ENCODE measurements at places on chromosomes 2 and 18.

DNA sequence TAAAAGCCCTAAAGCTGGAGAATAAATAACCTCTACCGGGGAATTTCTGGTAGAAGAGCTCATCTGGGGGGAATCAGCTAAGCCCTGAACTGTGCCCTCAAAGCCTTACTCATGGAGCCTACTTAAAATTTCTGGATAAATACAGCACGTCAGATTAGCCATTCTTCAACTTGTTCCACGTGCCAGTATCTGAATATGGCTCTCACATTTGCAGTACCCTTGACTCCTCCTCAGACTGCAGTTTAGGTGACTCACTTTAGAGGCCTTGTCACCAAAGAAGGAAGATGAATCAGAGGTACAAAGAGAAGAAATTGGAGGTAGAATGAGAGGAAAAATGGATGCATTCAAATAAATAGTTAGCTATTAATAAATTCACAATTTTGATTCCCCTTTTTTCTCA, 34.6 kb upstream of the POTEC start:
- no peak overlapping the region for H3K4me3 ChIP-seq
- no peaks in the 10 kb centered on the region for H3K4me1 ChIP-seq
- no peaks in the 10 kb centered on the region for H3K36me3 ChIP-seq
- H3K27me3 ChIP-seq, result no peaks in the 10 kb centered on the region
- no peak for DNase-seq

DNA sequence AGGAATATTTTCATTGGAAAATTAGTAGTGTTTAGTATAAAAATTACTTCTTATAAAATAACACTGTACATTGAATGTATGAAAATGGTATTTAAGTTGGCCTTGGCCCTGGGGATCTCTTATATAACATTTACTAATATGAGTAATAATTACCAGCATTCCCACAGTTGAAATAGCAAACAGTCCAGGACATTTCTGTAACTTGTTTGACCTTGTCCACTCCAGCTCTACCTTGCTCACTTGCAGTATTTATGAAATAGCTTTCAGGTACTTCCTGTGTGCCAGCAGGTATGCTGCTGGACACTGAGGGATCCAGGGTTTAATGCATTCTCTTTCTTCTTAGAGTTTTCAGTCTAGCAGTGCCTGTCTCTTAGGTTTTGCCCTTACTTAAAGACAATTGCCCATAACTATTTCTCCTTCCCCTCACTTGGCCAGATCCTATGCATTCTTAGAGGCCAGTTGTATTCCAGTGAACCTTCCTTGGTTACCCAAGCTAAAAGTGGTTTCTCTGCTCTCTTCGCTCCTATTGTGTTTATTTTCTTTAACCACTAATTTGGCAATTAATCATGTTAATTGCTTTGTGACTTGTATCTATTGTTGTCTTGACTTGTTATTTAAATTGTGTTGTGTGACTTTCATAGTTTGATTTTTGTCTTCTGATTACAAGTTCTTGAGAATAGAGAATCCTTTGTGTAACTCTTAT, 25.9 kb downstream of the BABAM2 start:
- DNase-seq, result no peak
- H3K4me1 ChIP-seq, result peaks cover 6% of the 10 kb centered on the region
- no peaks in the 10 kb centered on the region for H3K36me3 ChIP-seq
- H3K27ac ChIP-seq, result no peak overlapping the region

GRCh38 chr18:65942854-65943253, 192.0 kb downstream of the CDH7 start:
- H3K27me3 ChIP-seq, result no peaks in the 10 kb centered on the region
- no peak overlapping the region for H3K27ac ChIP-seq
- no peaks in the 10 kb centered on the region for H3K4me1 ChIP-seq
- no peak overlapping the region for H3K4me3 ChIP-seq

DNA sequence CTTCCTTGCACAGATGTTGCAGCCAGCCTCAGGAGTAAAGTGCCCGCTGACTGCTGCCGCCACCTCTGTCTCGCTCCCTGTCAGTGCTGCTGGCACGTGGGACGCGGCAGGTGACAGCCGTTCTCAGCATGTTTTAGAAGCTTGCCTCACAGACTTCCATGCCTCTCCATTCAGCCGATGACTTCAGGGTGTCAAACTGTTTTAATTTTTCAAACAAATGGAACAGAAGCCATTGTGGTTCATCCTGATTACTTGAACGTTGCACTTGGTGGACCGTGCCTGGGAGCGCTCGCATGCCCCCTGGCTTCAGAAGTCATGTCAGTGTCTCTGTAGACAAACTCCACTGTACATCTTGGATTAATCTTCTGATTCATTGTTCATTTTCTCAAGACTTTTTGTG, 62.7 kb upstream of the EML6 start:
- no peak overlapping the region for H3K4me3 ChIP-seq
- peaks cover 60% of the 10 kb centered on the region for H3K36me3 ChIP-seq
- DNase-seq, result no peak
- H3K27me3 ChIP-seq, result no peaks in the 10 kb centered on the region

GRCh38 chr2:73069041-73069854, 2.3 kb downstream of the SFXN5 start:
- H3K27me3 ChIP-seq, result no peaks in the 10 kb centered on the region
- peak overlapping the region; percentile 91 for H3K4me3 ChIP-seq
- no peak for DNase-seq
- H3K27ac ChIP-seq, result no peak overlapping the region
- H3K4me1 ChIP-seq, result peaks cover 10% of the 10 kb centered on the region

DNA sequence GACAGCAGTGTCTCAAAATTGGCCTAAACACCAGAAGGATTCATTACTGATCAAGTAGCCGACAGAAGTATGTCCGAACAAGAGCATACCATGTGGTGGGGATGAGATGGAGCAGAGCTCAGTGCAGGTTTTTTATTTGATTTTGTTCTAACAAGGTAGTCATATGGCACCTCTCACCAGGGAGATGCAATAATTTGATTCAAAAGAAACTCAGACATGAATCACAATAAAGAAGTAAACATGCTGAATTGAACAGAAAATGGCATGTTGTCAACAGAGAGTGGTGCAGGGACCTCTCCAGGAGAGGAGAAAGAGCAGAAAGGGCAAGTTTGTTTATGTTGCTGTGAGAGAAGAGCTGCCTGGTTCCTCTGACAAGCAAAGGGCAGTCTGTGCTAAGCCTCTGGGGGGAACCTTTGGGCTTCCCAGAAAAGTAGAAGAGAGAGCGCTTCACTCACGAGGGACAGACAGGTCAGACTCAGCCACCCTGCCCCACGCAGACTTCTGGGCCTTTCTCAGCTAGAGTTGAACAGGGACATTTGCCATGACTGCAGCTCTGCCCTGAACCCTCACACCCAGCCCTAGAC, 351.3 kb upstream of the RAB12 start:
- no peaks in the 10 kb centered on the region for H3K36me3 ChIP-seq
- DNase-seq, result no peak
- no peak overlapping the region for H3K4me3 ChIP-seq
- no peaks in the 10 kb centered on the region for H3K4me1 ChIP-seq

DNA sequence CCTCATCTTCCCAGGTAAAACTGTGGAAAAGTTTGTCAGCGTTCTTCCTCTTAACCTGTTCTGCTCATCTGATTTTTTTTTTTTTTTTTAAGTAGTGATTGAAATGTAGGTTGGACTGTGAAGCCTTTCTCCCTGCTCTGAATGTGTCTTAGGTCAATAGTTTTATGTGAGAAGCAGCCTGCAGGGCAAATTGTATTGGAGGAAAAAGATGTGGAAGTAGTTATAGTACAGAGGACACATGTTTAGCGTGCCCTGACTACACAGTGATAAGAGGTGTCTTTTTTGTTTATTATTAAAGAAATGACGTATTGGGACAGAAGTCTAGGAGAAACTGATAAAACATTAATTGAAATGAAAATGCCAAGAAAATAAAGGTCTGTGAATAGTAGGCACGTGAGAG, 1.5 kb downstream of the MTA3 start:
- H3K4me3 ChIP-seq, result peak overlapping the region; percentile 99
- H3K36me3 ChIP-seq, result peaks cover 7% of the 10 kb centered on the region
- no peaks in the 10 kb centered on the region for H3K27me3 ChIP-seq
- DNase-seq, result no peak

DNA sequence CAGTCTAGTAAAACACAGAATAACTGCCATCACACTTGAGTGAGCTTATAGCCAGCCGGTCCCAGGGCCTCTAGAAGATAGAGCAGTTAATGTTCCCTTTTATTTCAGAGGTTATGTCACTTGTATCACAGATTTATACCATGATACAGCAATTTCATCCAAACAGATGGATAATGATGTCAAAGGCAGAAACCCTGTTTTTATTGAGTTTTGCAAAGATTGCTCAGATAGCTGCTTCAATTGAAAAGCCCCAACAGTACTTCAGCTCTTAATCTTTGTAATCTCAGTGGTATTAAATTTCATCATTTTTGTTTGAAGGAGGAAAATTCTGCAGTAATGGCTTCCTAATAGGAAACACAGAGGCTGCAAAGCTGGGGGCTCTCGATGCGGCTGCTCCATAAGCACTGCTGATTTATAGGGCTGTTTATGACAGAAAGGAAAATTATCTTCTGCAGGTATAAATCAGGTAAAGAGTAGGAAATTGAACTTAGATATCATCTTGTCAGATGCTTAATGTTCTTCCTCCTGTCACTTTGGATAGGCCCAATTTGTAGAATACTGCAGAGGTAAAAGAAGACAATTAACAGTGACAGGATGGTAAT, 112.3 kb downstream of the LNPK start:
- H3K4me3 ChIP-seq, result no peak overlapping the region
- H3K27ac ChIP-seq, result no peak overlapping the region
- H3K4me1 ChIP-seq, result no peaks in the 10 kb centered on the region
- no peak for DNase-seq

DNA sequence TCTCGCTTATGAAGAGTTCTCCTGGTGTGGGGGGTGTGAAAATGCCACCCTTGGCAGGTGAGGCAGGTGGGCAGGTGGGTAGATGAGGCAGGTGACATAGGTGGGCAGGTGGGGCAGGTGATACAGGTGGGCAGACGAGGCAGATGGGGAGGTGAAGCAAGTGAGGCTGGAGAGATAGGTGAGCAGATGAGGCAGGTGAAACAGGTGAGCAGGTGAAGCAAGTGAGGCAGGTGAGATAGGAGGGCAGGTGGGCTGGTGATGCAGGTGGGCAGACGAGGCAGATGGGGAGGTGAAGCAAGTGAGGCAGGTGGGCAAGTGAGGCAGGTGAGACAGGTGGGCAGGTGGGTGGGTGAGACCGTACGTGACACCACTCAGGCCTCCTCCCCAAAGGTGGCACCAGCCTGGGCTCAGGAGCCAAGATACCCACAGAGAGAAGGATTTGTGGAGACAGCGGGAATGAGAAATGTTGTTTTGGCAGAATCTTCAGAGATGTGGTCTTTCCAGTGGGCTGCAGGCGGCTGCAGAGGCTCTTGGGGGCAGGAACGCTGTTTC, 232.3 kb upstream of the MYT1L start:
- H3K27ac ChIP-seq, result no peak overlapping the region
- no peaks in the 10 kb centered on the region for H3K4me1 ChIP-seq
- no peak overlapping the region for H3K4me3 ChIP-seq
- H3K27me3 ChIP-seq, result no peaks in the 10 kb centered on the region
- DNase-seq, result no peak
- H3K36me3 ChIP-seq, result no peaks in the 10 kb centered on the region

DNA sequence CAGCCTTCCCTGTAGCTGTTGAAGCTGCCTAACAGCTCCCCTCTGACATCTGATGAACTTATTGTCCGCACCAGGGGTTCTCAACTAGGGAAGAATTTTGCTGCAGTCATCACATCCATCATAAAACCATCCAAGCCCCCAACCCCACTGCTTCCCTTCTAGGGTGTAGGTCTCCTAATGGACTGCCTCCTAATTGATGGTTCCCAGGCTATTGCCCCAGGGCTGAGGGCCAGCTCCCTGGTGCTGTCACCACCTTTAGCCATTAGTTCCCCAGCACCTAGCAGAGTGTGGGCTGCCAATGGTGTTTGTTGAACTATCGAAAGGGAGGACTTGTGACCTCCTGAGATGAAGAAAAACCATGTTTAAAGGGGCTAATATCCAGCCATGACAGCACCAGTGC, 125.9 kb downstream of the NCKAP5 start:
- H3K36me3 ChIP-seq, result no peaks in the 10 kb centered on the region
- H3K27me3 ChIP-seq, result no peaks in the 10 kb centered on the region
- H3K27ac ChIP-seq, result no peak overlapping the region
- H3K4me1 ChIP-seq, result no peaks in the 10 kb centered on the region

GRCh38 chr2:240893363-240893844, 2.6 kb downstream of the MAB21L4 start:
- no peaks in the 10 kb centered on the region for H3K4me1 ChIP-seq
- no peaks in the 10 kb centered on the region for H3K36me3 ChIP-seq
- H3K27ac ChIP-seq, result no peak overlapping the region

GRCh38 chr2:237075749-237076599, 9.7 kb upstream of the COPS8 start:
- no peaks in the 10 kb centered on the region for H3K4me1 ChIP-seq
- H3K4me3 ChIP-seq, result no peak overlapping the region
- no peak for DNase-seq
- H3K27ac ChIP-seq, result no peak overlapping the region

DNA sequence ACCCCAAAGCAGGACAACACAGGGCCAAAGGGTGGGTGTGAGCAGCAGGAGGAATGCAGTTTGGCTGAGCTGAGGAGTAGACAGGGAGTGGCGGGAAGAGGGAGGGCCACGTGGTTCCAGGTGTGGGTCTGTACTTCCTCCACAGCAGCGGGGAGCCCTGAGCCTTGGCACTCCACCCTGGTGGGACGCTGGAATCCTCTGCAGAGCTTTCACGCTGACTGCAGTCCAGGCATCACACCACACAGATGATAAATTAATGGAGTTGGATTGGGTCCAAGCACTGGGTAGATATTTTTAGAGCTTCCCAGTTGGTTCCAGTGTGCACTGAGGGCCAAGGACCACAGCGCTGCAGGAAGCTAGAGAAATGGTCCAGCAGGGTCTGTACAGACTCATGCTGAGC, 67.0 kb upstream of the TMEM200C start:
- no peaks in the 10 kb centered on the region for H3K4me1 ChIP-seq
- H3K4me3 ChIP-seq, result no peak overlapping the region

DNA sequence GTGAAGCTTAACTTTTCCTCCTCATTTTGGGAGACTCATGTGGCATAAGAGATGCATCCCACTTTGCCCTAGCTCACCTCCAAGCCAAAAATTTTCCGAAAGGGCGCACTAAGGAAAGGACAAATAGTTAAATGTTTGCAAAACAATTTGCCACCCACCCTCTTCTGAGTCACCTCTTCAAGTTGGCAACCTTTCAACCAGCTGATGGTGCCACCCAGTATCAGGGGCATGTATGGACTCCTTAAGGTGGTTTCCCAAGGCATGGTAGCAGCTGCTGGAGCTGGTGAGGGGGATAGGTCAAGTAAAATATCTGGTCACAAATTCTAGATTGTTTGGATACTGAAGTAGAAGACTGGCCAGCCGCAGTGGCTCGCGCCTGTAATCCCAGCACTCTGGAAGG, 17.2 kb upstream of the ITGAV start:
- no peaks in the 10 kb centered on the region for H3K36me3 ChIP-seq
- no peaks in the 10 kb centered on the region for H3K27me3 ChIP-seq
- no peak for DNase-seq
- H3K4me3 ChIP-seq, result no peak overlapping the region
- peaks cover 23% of the 10 kb centered on the region for H3K4me1 ChIP-seq

DNA sequence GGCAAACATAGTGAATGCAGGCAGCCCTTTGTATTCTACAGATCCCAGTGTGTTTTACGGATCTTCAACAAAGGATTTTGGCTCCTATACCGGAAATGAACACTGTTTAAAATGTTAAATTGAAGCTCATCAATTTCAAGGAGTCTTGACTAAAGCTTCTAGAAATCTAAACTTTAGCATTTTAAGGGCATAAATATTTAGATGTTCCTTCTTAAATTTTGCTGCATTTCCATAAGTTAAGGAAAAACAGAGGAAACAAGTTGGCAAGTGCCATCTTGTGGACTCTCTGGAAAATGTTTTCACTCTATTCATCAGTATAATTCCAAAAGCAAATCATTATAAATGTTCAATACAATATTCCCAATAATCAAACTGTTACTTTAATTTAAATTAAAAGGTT, 19.6 kb downstream of the CHN1 start:
- no peaks in the 10 kb centered on the region for H3K4me1 ChIP-seq
- no peaks in the 10 kb centered on the region for H3K27me3 ChIP-seq
- no peak overlapping the region for H3K27ac ChIP-seq
- no peak for DNase-seq
- H3K36me3 ChIP-seq, result no peaks in the 10 kb centered on the region

Measured in ascending aorta (tissue), 2 donors.